ENCODE measurements at places on chromosomes 13 and 19. TPM values are rescaled to one million over a fixed set of nuclear protein-coding genes. Genes with fewer than 3 reads are reported as not detected.

The SHFL gene
- 113 TPM for total RNA-seq

The ZNF578 gene
- 6.1 TPM for total RNA-seq

The ZNF540 gene
- 19.1 TPM for total RNA-seq

The AXL gene
- not detected for total RNA-seq

The PSG7 gene
- total RNA-seq: not detected

The IGFLR1 gene
- 82.5 TPM for total RNA-seq

The RNF17 gene
- not detected for total RNA-seq

The UBA52 gene
- total RNA-seq: 2,036 TPM

The DDX39A gene
- total RNA-seq: 165 TPM

The NKPD1 gene
- 1.0 TPM for total RNA-seq

The RFPL4A gene
- total RNA-seq: not detected

The ZNF723 gene
- not detected for total RNA-seq

The ATP12A gene
- not detected for total RNA-seq

The GJA3 gene
- 1.7 TPM for total RNA-seq

The PRSS57 gene
- total RNA-seq: not detected

The PSG2 gene
- total RNA-seq: not detected

The SEMA6B gene
- 0.60 TPM for total RNA-seq

The SPC24 gene
- total RNA-seq: 1.7 TPM

The HIF3A gene
- not detected for total RNA-seq

The RDH13 gene
- 26.1 TPM for total RNA-seq

The ACP5 gene
- 14.8 TPM for total RNA-seq

The KLK2 gene
- not detected for total RNA-seq

The TSSK6 gene
- 10.8 TPM for total RNA-seq

The SLC10A2 gene
- not detected for total RNA-seq

The ZNF730 gene
- total RNA-seq: not detected

The ADM5 gene
- total RNA-seq: 5.1 TPM

The DZIP1 gene
- total RNA-seq: not detected

The ZNF470 gene
- 8.5 TPM for total RNA-seq

The CEACAM4 gene
- not detected for total RNA-seq

The TMPRSS9 gene
- not detected for total RNA-seq

The PRR36 gene
- 0.21 TPM for total RNA-seq

The LSM4 gene
- total RNA-seq: 82.1 TPM

The LGALS4 gene
- 10.7 TPM for total RNA-seq

The CGB3 gene
- total RNA-seq: not detected

The CLDND2 gene
- total RNA-seq: 1.7 TPM

The CGB7 gene
- not detected for total RNA-seq

The ZNF473 gene
- 9.8 TPM for total RNA-seq

Data from naive thymus-derived CD8-positive, alpha-beta T cell (primary cell).